ENCODE measurements at places on chromosomes 6 and 20.

GRCh38 chr6:116411284-116411623 is 40.5 kb downstream of the DSE start:
- peak; percentile 79 for DNase-seq

DNA sequence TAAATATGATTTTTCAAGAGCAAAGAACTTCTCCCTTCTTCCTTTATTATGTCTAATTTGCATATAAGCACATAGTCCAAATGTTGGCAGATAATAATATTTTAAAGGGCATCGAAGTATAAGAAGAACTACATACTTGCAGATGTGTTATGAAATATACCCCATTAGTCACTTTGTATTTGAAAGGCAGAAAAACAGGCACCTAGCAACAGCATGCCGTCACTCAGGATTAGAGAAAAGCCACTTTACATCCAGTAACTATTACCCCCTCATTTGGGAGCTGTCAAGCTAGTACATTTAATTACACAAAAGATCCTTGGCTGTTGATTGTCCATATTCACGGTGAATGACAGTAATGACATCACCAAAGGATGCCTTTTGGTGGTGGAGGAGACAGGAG is 99.3 kb upstream of the ARMC2 start:
- DNase-seq: no peak

DNA sequence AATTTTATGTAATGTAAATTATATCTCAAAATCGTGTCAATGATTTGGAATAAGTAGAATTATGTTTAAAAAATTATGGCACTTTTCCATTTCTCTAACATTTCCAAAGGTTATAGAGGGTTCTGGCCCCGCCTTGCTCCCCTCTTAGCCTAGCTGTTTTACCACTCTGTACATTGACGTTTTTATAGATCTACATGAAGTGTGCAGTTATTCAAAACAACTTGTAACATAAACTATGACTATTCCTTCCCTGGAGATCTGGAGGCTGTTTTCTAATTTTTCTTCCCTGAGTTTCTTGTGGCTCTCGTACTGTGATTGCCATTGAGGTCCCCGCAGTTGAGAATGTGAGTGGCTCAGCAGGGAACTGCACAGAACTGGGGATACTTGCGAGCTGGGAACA is 48.4 kb downstream of the IYD start:
- DNase-seq: no peak

GRCh38 chr6:30826961-30827342 is 57.4 kb upstream of the DDR1 start:
- DNase-seq: no peak

- no peak for DNase-seq
Observed at GRCh38 chr6:119215885-119216590, 133.5 kb downstream of the MAN1A1 start.

GRCh38 chr6:35602133-35602946 is 86.4 kb downstream of the FKBP5 start:
- DNase-seq: peak; percentile 87

GRCh38 chr6:9100869-9101580 is 665.7 kb upstream of the SLC35B3 start:
- no peak for DNase-seq

- DNase-seq: no peak
Observed at GRCh38 chr6:85997206-85997605, 354.5 kb upstream of the SYNCRIP start.

GRCh38 chr6:157563611-157564284 is 182.8 kb downstream of the ZDHHC14 start:
- no peak for DNase-seq

DNA sequence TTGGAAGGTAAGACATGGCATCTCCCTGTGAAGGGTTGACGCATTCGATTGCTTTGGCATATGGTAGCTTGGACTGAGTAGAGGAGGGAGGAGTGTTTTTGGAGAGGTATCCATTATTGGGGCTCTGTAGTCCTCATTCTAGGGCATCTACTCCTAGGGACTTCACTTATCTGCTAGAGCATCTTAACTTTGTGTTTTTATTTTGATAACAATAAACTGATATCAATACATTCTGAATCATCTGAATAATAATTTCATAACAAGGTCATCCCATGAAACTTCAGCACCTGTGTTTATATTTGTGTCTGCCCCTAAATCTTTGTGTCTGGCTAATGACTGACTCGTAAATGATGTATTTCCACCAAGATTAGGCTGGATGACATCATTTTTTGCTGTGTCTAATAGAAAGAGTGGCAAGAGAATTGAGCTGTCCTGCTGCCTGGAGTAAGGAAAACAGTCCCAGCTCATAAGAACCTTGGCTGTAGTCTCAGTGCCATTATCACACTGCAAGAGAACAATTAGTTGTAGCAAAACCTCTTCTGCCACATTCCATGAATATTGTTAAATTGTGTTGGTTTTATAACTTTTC is 288.5 kb downstream of the PRL start:
- DNase-seq: peak; percentile 12

- DNase-seq: no peak
Observed at GRCh38 chr20:7080472-7080871, 313.0 kb downstream of the BMP2 start.

DNA sequence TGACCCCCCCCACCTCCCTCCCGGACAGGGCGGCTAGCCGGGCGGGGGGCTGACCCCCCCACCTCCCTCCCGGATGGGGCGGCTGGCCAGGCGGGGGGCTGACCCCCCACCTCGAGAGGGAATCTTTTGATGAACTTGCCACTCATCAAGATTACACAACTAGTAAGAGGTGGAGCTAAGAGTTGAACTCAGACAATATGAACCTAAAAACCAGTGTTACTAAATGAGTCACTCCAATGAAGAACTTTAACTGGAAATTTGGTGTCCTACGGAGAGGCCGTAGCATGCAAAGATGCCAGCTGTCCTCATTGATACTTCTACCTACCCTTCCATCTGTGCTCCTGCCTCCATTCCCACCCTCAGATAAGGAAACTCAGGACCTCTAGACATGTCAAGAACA is 42.8 kb downstream of the PFDN4 start:
- peak; percentile 42 for DNase-seq

DNA sequence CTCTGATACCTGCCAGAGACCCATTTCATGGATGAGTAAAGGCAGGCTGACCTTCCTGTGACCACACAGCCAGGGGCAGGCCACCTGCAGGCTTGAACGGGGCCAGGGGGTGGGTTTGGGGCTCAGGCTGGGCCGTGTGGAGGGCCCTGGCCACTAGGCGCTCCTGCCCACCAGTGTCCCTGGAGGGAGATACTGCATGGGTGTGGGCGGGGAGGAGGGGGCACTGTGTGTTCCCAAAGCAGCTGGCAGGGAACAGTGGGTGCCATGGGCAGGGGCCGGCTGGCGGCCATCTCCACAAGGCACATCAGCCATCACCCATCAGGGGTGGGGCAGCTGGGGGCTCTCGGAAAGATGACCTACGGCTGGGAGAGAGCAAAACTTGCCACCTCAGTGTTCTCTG is 15.4 kb downstream of the SRC start:
- DNase-seq: no peak

Measured in fibroblast of mammary gland (primary cell).